ENCODE measurements at places on chromosomes 7 and 10.

- DNase-seq = no peak
Observed at GRCh38 chr7:151482883-151483710, 36.6 kb downstream of the RHEB start.

DNA sequence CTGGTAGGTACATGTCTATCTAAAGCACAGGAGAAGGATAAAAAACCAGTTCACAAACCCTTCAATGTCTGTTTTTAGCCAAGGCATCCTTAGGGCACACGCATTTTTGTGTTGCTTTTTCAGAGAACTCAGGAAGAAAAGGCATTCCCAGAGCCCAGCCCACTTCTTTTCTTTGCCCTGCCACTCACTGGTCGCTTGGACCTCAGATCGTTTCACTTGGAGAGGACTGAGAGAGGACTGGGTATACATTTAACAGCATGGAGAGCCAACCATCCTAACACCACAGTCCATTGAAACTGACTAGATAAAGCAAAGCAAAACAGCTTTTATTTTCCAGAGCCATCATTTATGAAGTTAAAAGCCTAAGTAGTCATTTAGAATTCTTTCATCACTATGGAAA is 194.2 kb downstream of the CAMK1D start:
- DNase-seq = no peak

DNA sequence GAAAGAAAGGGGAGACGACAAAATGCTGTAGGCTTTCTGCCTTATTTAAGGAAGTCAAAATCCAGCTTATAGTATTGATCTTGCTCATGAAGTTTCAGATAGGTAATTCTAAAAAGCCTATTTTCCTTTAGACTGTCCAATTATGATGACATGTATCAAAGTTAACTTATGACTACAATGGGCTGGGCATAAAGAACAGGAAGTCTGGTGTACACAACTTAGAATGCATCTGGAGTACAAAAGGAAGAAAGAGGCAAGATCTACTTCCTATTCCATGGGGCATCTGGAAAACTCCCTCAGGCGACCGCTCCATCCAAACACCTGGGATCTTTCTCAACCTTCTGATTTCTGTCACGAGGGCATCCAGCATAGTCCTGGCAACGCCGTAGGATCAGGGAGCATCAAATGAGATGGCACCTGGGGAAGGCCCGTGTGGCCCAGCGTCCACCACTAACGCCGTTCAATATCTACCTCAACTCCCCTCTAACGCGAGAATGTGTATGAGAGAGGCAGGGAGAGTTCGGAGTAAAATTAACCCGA is 512 bp downstream of the FAM24B start:
- DNase-seq = no peak

- DNase-seq = no peak
Observed at GRCh38 chr10:94725871-94726270, 36.6 kb upstream of the CYP2C19 start.

DNA sequence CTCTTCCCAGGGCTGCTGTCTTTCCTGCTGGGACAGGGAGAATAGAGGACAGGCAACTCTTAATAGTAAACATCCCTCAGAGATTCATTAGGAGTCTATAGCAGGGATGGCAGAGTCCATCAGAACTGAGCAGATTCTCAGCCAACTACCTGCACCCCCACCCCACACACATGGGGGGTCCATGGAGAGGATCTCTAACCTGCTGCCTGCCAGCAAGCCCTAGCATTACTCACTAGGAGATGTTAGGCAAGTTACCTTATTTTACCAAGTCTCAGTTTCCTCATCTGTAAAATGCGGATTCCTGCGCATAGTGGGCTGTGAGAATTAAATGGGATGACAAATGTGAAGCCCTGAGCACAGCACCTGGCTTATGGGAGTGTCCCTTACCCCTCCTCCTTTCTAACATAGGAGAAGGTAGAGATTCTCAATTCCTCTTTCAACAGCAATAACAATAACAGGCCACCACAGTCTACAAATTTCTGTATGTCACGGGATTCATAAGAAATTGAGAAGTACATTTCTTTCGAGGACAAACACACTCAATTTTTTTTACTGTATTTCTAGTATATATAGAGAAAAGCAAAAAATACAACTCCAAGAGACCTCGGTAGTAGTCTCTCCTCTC is 23.8 kb upstream of the WDR11 start:
- DNase-seq = no peak

- no peak for DNase-seq
Observed at GRCh38 chr7:17682586-17682985, 257.7 kb downstream of the SNX13 start.

- no peak for DNase-seq
Observed at GRCh38 chr7:93629291-93629801, 54.8 kb upstream of the CALCR start.

- no peak for DNase-seq
Observed at GRCh38 chr10:9301148-9301547, 1246.7 kb downstream of the GATA3 start.

GRCh38 chr7:2761801-2762497 is 73.9 kb downstream of the AMZ1 start:
- DNase-seq = no peak

- no peak for DNase-seq
Observed at GRCh38 chr10:50823789-50824188, 61.6 kb downstream of the A1CF start.

- peak; percentile 76 for DNase-seq
Observed at GRCh38 chr10:127694580-127695193, 42.3 kb upstream of the FOXI2 start.

- DNase-seq = no peak
Observed at GRCh38 chr10:75261813-75262705, 26.3 kb upstream of the COMTD1 start.

DNA sequence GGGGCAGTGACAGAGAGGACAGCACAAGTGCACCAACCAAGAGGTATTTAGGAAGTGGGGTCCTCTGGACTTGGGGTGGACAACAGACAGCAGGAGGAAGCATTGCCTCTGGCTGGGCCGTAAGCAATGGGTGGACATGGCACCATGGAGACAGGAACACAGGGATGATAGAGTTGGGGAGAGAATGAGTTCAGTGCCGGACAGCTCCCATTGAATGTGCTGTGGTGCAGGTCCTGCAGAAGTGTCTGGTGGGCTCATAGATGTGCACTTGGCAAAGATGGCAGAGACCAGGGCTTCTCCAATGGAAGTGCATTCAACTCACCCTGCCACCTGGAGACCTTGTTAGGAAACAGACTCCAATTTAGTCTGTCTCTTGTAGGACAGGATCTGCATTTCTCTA is 341.5 kb upstream of the ZMIZ1 start:
- no peak for DNase-seq

GRCh38 chr10:55858730-55859129 is 502.3 kb downstream of the ZWINT start:
- no peak for DNase-seq

DNA sequence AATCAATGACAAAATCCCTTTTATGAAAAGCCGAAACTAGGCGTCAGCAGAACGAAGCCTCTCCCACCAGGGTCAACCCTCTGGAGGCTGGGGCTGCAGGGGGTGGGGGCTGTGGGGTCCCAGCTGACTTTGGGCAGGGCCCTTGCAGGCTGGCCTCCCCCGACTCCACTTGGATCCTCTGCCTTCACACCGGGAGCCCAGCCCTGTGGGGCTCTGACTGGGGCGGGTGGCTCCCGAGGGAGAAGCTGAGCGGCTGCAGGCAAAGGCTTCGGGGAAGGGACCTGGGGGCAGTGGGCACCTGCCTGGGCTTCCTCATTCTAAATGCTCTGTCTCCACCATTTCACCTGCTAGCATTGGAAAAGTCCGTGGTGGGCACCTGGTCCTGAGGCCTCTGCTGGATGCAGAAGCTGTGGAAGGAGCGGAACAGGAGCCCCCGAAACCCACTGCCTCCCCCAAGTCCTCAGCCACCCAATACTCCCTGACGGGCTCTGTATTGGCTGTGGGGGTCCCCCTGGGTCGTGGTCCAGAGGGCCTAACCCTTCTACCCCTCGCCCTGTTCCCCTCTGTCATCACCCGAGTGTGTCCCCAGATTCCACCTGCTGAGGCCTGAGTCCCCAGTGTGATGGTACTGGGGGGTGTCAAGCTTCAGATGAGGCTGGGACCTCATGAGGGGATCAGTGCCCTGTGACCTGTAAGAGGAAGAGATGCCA is 108.6 kb downstream of the DNAJB6 start:
- DNase-seq = no peak

DNA sequence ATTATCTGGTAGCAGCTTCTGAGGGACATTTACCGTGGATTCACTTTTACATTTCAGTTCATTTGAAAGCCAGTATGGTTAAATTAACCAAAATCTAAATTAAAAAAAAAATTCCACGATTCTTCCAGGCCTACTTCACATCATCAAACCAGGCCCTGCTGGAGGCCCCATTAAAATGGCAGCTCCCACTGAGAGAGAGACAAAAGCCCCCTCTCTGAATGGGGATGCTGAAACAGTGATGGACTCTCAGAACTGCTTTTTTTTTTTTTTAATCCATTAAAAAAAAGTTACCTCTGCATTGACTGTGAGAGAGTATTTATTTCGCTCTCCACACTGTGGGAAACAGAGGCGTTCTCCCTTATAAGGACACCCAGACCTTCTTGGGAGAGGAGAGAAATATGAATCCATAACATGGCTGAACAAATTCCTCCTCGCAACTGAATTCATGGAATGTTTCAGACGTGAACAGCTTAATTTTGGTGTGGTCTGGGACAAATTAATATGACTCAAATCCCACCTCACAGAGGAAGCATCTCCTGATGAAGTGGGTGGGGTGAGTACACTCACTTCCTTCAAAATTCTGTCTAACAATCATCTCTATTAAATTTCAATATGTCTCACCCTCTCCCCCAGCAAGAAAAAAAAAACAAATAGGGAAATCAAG is 73.5 kb downstream of the SAMD9 start:
- DNase-seq = no peak

- peak; percentile 74 for DNase-seq
Observed at GRCh38 chr7:36686499-36686898, 37.8 kb downstream of the AOAH start.

- no peak for DNase-seq
Observed at GRCh38 chr7:8480527-8480926, 47.1 kb downstream of the NXPH1 start.

- DNase-seq = no peak
Observed at GRCh38 chr7:127771707-127772106, 119.7 kb downstream of the SND1 start.

DNA sequence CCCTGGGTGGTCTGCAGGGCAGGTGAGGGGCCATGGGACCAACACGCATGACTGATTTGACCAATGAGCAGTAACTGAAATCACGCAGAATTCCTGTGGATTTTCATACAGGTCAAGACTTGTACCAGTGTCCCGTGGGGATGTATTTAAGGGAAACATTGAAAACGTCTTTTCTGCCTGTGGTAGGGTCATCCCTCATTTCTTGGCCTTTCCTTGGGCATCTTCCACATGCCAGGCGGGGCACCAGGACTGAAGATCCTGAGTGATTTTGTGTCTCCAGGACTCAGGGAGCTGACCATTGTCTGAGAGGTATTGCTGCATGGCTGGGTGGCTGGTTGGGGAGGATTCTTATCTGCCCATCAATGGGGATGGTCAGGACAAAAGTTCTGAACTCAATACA is 289.0 kb downstream of the GLRX3 start:
- DNase-seq = no peak

DNA sequence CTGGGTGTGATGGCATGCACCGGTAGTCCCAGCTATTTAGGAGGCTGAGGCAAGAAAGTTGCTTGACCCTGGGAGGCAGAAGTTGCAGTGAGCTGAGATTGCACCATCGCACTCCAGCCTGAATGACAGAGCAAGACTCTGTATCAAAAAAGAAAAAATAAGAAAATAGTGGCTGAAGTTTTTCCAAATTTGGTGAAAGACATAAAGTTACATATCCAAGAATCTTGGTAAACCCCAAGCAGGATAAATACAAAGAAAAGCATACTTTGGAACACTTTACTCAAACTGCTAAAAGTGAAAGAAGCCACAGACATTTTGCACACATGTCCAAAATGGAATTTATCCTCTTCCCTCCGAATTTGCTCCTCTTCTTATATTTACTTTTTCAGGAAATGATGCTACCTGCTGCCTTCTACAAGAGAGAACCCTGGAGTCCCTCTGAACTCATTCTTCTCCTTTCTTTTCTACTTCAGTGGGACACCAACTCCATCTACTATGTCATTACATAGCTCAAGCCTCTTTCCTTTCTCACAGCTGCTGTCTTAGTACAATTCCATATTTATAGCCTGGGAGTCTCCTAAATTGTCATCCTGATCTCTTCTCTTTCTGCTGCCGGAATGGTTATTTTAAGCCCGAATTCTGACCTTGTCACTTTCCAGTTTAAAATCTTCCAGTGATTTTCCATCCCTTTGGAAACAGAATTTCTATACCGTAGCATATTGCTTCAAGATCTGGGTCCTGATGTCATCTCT is 17.3 kb upstream of the SMNDC1 start:
- DNase-seq = no peak

GRCh38 chr7:36154255-36155212 is 1.5 kb downstream of the EEPD1 start:
- no peak for DNase-seq

DNA sequence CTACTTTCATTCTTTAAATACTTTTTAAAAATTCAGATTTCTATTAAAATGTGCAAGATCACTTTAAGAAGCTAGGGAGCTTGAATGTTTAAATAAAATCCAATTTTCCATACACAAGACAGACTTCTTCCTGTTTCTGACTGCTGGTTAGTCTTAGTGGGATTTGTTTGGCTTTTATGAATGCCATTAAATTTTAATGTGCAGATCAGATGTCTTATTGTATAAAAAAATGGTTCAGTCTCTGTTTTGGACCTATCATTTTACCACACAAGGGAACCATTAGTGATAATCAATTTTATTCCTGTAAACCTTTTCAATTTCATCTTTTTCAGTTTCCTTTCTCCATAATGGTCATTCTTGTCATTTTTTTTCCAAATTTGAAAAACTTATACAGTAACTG is 63.2 kb downstream of the VCL start:
- DNase-seq = no peak

- DNase-seq = no peak
Observed at GRCh38 chr10:54903745-54904144, 102.7 kb upstream of the PCDH15 start.

- no peak for DNase-seq
Observed at GRCh38 chr10:96758423-96758822, 38.1 kb upstream of the PIK3AP1 start.

Measured in stimulated activated CD8-positive, alpha-beta memory T cell treated with anti-CD3 and anti-CD28 coated beads, Interleukin-4, amount 100 ng/mL, for 48 hours (primary cell).